Brain (organoid and tissue), 16 donors: ENCODE measurements at places on chromosomes 16 and 17.

GRCh38 chr16:87178977-87179376 lies 138.2 kb downstream of the C16orf95 start:
- no peak for DNase-seq

GRCh38 chr17:64073771-64074703 lies 53.6 kb upstream of the ICAM2 start:
- no peak for DNase-seq

GRCh38 chr16:57740423-57741071 lies 5.0 kb downstream of the KATNB1 start:
- no peak for DNase-seq

- no peak for DNase-seq
Measured at GRCh38 chr17:47998044-47998443, 27.1 kb downstream of the CDK5RAP3 start.

DNA sequence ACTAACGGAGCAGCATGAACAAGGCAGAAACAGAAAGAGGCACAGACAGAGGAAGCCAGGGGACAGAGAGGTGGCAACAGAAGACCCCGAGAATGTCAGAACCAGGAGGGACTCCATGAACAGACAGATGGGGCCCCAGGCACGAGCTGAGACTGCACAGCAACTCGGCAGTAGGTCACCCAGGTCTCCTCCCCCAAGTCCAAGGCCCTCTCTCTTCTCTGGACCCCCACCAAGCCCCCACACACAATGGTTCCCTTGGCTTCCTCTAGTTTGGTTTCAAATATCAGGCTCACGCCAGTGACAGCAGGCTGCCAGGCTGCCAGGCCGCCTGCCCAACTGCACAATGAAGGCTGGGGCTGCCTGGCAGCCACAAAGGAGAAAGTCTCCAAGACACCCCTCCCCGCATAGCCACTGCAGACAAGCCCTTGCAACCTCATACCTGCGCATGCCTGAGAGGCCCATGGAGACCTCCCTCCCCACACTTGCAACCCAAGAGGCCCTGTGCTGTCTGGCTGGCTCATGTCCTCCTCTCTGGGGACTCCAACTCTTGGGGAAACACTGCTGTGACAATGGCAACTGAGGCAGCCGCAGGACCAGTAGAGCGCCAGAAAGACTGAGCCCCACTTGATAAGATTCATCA lies 54.8 kb downstream of the PIMREG start:
- peak; percentile 72 for DNase-seq

- no peak for DNase-seq
Measured at GRCh38 chr16:57645169-57645568, 16.7 kb downstream of the ADGRG1 start.

DNA sequence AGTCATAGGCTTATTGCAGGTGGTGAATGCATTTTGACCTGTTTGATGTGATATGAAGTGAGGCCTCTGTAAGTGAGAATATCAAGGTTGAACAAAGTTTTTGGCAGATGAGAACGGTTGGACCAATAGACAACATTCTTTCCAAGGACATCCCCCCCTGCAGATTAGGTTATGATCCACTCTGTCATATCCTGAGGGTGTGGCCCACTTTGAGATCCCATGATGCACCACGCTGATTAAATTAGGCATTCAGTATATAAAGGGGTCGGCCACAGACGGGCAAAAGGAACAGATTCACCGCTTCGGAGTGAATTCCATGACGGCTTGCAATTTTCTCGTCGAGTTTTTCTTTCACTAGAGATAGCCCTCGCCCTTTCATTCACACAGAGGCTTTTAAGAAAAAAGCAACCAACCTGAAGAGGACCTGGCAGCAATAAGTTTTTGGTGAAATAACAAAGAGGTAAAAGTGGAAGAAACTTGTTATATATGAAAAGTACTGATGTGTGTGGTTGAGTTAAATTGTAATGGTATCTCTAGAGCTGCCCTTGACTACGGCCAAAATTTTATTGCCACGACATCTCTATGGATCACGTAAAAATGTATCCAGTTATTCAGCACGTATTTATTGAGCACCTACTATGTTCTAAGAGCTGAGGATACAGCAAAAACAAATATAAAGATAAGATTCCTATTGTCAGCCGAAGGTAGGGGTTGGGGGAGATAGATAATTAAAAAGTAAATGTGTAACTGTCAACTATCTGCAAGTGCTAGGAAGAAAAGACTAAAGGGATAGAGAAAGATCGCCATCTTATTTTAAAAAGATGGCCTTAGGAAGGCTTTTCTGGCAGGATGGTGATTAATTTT lies 1.7 kb upstream of the RBBP6 start:
- no peak for DNase-seq

DNA sequence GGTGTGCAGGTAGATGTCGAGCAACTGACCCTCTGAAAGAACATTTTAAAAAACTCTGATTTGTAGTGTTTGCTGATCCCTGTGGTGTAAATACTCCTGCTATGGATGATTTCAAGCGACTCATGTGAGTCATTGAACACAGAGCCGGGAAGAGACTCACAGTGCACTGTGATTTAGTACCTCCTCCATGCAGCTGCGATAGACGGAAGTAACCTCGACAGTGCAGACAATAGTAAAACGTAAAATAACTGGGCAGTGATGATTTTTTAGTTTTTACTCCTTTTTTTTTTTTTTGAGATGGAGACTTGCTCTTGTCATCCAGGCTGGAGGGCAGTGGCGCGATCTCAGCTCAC lies 8.7 kb downstream of the TBX21 start:
- no peak for DNase-seq

- peak; percentile 78 for DNase-seq
Measured at GRCh38 chr17:13114601-13115031, 96.8 kb upstream of the ELAC2 start.

- no peak for DNase-seq
Measured at GRCh38 chr17:45747911-45748310, 36.2 kb upstream of the CRHR1 start.

GRCh38 chr17:8056232-8056975 lies 17.5 kb downstream of the ALOX15B start:
- DNase-seq: no peak

DNA sequence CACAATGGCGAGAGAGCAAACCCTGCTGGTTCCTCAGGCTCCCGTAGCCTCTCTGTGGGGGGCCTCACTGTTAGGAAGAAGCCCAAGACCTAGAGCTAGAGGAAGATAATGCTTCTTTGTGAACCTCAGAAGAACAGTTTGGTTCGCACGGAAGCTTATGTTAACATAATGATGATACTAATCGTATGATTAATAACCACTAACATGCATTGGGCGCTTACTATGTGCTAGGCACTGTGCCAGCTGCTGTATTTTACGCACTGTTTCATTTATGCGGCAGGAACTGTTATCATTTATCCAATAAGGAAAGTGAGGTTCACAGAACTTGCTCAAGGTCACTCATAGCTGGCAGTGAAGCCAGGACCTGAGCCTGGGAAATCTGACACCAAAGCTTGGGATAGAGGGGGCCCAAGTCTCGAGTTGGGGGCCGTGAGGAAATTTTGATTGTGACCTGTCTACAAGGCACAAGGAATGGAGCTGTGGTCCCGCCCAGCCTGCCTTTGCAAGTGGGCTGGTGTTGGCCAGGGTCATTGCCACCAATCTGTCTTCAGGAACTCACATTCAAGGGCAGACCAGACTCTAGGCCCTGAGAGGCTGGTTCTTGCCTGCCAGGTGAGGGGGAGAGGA lies 6.8 kb downstream of the PRCD start:
- DNase-seq: no peak

- peak; percentile 49 for DNase-seq
Measured at GRCh38 chr17:49180303-49180702, 30.1 kb downstream of the GNGT2 start.

GRCh38 chr17:79045842-79046196 lies 21.9 kb downstream of the C1QTNF1 start:
- DNase-seq: peak; percentile 89

DNA sequence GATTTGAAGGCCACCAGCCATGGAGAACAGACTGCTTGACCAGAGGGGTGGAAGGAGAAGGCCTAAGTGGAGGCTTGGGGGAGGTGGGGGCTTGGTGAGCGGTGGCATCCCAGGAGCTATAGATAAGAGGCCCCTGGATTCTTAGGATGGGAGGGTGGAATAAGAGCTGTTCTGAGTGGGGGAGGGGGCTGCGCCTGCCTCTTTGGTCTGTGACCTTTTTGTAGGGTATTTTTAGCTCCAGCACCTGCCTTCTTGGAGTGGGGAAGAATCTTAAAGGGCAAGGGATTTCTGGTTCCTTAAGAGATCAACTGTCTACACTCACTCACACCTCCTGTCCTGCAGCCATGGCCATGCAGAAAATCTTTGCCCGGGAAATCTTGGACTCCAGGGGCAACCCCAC lies 567 bp downstream of the ENO3 start:
- no peak for DNase-seq

DNA sequence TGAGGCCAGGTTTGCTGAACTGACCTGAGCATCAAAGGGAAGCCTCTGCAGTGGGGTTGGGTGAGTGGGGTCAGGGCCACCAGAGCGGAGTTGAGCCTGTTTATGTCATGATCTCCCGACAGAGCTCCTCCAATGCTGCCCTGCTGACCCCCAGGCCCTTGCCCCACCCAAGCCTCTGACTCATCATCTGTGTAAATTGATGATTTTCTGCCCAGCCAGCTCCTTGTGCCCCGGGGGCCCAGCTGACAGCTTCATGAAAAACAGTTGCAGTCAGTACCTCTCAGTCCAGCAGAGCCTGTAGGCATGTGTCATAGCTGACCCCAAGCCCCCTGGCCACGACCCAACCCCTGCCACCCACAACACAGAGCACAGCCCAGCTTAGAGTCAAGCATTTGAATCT lies 134.9 kb downstream of the CCT6B start:
- no peak for DNase-seq

DNA sequence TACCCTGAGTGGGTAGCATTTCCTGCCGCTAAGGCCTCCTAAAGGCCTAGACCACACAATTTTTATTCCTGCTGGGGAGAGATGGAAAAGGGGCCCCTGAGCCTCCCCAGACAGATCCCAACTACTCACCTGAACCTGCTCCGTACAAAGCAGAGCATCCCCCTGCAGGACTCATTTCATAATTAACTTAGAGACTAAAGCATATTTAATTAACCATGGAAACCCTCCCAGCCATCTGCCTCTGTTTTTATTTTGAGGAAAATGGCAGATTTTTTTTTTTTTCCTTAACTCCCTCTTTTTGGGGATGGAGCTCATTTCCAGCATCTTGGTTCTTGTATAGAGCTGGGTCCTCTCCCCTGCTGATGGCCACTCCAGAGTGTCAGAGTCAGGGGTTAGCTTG lies 96.5 kb upstream of the CRHR1 start:
- peak; percentile 84 for DNase-seq

DNA sequence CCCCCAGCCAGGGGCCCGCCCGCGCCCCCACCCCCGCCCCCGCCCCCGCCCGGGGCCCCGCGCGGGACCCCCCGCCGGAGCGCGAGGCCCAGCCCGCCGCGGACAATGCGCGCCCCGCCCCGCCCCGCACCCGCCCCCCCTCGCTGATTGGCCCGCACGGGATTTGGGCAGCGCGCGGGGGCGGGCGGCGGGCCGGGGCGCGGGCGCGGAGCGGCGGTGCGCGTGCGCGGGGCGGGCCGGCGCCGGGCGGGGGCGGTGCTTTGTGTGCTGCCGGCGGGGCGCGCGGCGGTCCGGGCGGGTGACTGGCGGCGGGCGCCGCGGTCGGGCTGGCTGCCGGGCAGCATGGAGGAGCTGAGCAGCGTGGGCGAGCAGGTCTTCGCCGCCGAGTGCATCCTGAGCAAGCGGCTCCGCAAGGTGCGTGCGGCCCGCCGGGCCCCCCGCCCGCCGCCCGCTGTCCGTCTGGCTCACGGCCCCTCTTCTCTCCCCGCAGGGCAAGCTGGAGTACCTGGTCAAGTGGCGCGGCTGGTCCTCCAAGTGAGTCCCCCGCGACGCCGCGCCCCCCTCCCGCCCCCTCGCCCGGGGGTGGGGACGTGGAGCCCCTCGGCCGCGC lies at the start of gene CBX2:
TSS of gene CBX2 (plus strand) at position 255 of the 610 bp plus-strand sequence. CDS start at position 343, 88 bp downstream.
- peak; percentile 93 for DNase-seq

DNA sequence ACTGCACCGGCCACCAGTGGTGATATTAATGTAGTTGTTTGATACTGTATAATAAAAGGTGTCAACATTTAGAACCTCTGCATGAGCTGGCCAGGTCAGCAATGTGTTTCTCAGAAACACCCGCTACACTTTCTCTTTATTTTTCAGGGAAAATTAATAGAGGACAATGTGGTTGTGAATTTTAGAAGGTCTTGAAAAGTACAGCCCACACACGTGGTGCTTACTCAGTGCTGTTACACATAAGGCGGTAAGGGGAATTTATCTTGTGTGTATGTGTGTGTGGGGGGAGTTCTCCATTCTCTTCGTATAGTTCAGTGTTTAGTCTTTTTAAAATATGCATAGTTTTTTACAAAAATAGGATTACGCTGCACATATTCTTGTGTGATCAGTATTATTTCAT lies 4.4 kb upstream of the ZFP1 start:
- DNase-seq: no peak

- DNase-seq: peak; percentile 50
Measured at GRCh38 chr17:32285746-32286517, 20.3 kb downstream of the RHBDL3 start.

- DNase-seq: peak; percentile 87
Measured at GRCh38 chr17:49995055-49995738, at the start of gene DLX3. Gene DLX3, minus strand, starts transcription at chr17:49995224. Its CDS starts 226 bp downstream, at chr17:49994998.

- DNase-seq: no peak
Measured at GRCh38 chr17:16987066-16987829, 15.3 kb upstream of the TNFRSF13B start.

GRCh38 chr17:83132251-83133081 lies 53.1 kb downstream of the METRNL start:
- no peak for DNase-seq

GRCh38 chr17:45243750-45244149 lies 18.1 kb downstream of the SPATA32 start:
- DNase-seq: no peak

DNA sequence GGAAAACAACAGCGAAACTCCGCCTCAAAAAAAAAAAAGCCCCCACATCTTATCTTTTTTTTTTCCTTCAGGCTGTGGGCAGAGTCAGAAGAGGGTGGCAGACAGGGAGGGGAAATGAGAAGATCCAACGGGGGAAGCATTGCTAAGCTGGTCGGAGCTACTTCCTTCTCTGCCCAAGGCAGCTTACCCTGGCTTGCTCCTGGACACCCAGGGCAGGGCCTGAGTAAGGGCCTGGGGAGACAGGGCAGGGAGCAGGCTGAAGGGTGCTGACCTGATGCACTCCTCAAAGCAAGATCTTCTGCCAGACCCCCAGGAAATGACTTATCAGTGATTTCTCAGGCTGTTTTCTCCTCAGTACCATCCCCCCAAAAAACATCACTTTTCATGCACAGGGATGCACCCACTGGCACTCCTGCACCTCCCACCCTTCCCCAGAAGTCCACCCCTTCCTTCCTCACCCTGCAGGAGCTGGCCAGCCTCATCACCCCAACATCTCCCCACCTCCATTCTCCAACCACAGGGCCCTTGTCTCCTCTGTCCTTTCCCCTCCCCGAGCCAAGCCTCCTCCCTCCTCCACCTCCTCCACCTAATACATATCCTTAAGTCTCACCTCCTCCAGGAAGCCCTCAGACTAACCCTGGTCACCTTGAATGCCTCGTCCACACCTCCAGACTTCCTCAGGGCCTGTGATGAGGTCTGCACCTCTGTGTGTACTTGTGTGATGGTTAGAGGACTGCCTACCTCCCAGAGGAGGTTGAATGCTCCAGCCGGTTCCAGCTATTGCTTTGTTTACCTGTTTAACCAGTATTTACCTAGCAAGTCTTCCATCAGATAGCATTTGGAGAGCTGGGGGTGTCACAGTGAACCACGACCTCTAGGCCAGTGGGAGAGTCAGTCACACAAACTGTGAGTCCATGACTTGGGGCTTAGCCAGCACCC lies 1.2 kb upstream of the HBA1 start:
- DNase-seq: no peak

GRCh38 chr17:50692448-50693035 lies 15.2 kb downstream of the ANKRD40 start:
- DNase-seq: no peak
